ENCODE measurements at places on chromosomes 11 and 22.

DNA sequence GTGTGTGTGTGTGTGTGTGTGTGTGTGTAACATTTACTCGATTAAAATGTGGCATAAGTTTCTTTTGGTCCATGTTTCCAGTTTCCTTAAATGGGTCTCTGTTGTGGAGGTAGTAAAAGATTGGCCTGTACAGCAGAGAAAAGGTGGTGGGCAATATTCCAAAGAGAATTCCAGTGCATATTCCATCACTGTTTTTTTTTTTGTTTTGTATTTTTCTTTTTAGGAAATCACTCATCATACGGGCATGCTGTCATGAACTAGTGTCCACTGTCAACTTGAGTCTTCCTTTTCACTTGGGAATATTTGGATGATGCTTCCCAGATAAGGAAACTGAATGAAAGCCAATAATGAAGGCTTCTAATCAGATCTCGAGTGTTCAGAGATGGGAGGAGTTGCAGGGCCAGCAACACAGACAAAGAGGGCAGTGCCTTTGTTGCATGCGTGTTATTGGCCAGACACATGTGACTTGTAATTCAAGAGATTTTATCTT lies 95.2 kb upstream of the PDGFD start:
- DNase-seq: no peak

GRCh38 chr11:110951950-110952503 lies 239.8 kb upstream of the ARHGAP20 start:
- DNase-seq: peak; percentile 66

- DNase-seq: no peak
Measured at GRCh38 chr11:18671246-18671645, 27.3 kb upstream of the TMEM86A start.

- DNase-seq: no peak
Measured at GRCh38 chr11:78977009-78977408, 402.3 kb upstream of the NARS2 start.

- DNase-seq: no peak
Measured at GRCh38 chr11:93049740-93050139, 80.3 kb downstream of the MTNR1B start.

DNA sequence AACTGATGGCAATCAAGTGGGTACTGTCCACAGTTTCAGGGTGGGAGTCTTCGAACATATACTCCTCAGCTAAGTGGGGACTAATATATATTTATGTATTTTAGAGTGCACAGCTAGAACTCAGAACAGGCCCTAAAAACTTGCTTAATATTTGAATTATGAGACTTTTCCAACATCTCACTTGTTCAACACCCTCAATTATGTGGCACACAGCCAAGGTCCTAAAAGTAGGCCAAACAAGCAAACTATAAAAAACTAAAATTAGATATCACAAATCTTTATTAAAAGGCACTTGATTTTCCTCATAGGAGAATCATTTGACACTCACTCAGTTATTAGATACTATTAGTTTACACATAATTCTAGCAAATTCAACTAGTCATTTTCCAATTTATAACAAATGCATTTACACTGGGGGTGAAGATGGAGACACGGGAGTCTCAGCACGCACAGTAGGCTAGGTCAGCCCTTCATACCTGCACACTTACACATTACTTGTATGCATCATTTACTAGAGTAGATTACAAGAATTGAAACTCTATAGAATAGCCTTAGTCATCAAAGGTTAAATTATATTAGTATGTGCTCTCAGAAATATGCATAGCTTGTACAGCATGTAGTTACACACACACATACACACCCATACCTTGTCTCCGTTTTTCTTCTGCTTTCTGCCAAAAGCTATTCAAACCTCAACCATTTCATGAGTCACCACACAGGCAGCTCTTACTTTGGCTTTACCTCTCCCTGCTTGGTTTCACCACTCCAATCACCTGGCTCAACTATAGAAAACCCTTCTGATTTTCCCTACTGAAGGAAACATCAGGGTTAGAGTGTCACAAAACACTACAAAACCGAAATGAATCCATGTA lies 171.5 kb downstream of the SBF2 start:
- peak; percentile 41 for DNase-seq

DNA sequence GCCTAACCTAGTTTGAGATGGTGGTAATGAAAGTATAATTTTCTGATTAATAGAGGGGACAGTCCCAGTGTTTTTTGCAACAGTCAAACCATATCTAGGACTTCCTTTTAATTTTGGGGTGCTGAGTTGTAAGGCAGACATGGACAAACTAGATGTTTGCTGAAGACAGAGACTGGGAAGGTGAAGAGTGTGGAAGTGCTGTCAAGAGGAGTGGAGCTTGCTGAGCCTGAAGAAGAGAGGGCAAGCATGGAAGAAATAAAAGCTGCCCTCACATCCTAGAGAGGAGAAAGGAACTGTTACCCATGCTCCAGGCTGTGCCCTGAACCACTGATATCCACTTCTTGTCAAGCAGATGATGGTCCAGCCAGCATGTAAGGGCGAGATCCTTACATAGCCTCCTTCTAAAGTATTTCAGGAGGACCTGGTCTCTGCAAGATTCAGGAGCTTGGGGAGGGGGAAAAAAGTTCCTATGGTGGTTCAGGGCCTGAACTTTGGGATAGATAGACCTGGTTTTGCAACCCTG lies 51.4 kb downstream of the PRR5L start:
- DNase-seq: no peak

- DNase-seq: no peak
Measured at GRCh38 chr22:36870250-36870649, 9.4 kb downstream of the NCF4 start.

GRCh38 chr11:2771758-2772466 lies 72.1 kb upstream of the KCNQ1OT1 start:
- DNase-seq: no peak

- DNase-seq: peak; percentile 56
Measured at GRCh38 chr11:86523738-86524619, 148.4 kb downstream of the ME3 start.

- no peak for DNase-seq
Measured at GRCh38 chr11:103372906-103373305, 263.7 kb downstream of the DYNC2H1 start.

- no peak for DNase-seq
Measured at GRCh38 chr22:47290706-47291430, 528.4 kb downstream of the TBC1D22A start.

- no peak for DNase-seq
Measured at GRCh38 chr11:69746752-69747742, 28.1 kb downstream of the FGF4 start.

- no peak for DNase-seq
Measured at GRCh38 chr11:70040452-70040851, 37.7 kb upstream of the ANO1 start.
